Esophagus mucosa (tissue), 1 donor: ENCODE measurements at places on chromosomes 7 and 10. TPM values are rescaled to one million over a fixed set of nuclear protein-coding genes. Genes with fewer than 3 reads are reported as not detected.

ACTL6B gene
- total RNA-seq, result not detected

CUZD1 gene
- 0.24 TPM for total RNA-seq

H2BK1 gene
- not detected for total RNA-seq

COMTD1 gene
- total RNA-seq, result 106 TPM

SEMA3A gene
- 0.56 TPM for total RNA-seq

RBM48 gene
- total RNA-seq, result 5.8 TPM

PGAM2 gene
- 2.6 TPM for total RNA-seq

MLXIPL gene
- total RNA-seq, result 0.52 TPM

TEX47 gene
- not detected for total RNA-seq

SLC18A3 gene
- total RNA-seq, result not detected

HTR7 gene
- total RNA-seq, result 0.92 TPM

GNGT1 gene
- total RNA-seq, result 0.08 TPM

CCL24 gene
- 0.56 TPM for total RNA-seq

AMPH gene
- 0.16 TPM for total RNA-seq

TMEM213 gene
- not detected for total RNA-seq

MINDY4 gene
- 2.4 TPM for total RNA-seq

DMBT1 gene
- total RNA-seq, result 1.6 TPM

DIP2C gene
- total RNA-seq, result 3.6 TPM

SLC29A3 gene
- 0.92 TPM for total RNA-seq

ARHGEF5 gene
- total RNA-seq, result 47.0 TPM

ADAM12 gene
- 0.64 TPM for total RNA-seq

CXCL12 gene
- total RNA-seq, result 14.0 TPM

KCNMA1 gene
- total RNA-seq, result 5.4 TPM

MUC12 gene
- total RNA-seq, result 0.16 TPM

EPHA1 gene
- total RNA-seq, result 79.0 TPM

SUV39H2 gene
- 8.8 TPM for total RNA-seq

HOXA9 gene
- total RNA-seq, result 1.7 TPM

CALML5 gene
- total RNA-seq, result 16.6 TPM

RET gene
- 0.20 TPM for total RNA-seq

PTF1A gene
- total RNA-seq, result not detected

PLEKHS1 gene
- 1.0 TPM for total RNA-seq

NXPH1 gene
- total RNA-seq, result not detected

CLEC2L gene
- total RNA-seq, result not detected

CSGALNACT2 gene
- total RNA-seq, result 4.9 TPM

KIF5B gene
- total RNA-seq, result 52.0 TPM

LEP gene
- total RNA-seq, result 0.12 TPM

MACC1 gene
- 22.3 TPM for total RNA-seq
